NCI-H345 (cell line): ENCODE measurements at places on chromosomes 11 and 22.

- DNase-seq: no peak
Measured at GRCh38 chr11:11387622-11388305, 34.7 kb upstream of the CSNK2A3 start.

- no peak for DNase-seq
Measured at GRCh38 chr11:6606471-6607189, 3.1 kb downstream of the ILK start.

- no peak for DNase-seq
Measured at GRCh38 chr22:44557064-44557748, 59.2 kb upstream of the RTL6 start.

DNA sequence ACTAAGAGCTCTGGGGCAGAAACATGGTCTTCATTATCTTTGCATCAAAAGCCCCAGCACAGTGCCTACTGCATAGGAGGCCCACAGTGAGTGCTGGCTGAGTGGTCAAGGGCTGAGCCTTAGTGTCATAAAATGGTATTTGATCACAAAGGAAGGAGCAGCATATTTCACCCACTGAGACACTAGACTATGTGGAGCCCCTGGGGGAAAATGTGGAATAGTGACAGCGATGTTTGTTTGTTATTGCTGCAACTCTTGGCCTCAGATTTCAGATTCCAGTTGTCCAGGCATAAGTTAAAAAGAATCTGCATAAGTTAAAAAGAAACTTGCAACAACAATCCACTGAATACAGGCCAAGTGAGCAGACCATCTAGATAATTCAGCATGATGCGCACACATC lies 7.0 kb downstream of the KIRREL3 start:
- no peak for DNase-seq
